ENCODE measurements at places on chromosomes 1 and 21. TPM values are rescaled to one million over a fixed set of nuclear protein-coding genes. Genes with fewer than 3 reads are reported as not detected.
A peak's percentile ranks its signal among the peaks of the same experiment; 100 is the strongest.

IRF2BP2 gene
- total RNA-seq, result 68.6 TPM

C1orf74 gene
- total RNA-seq, result 4.7 TPM

PCP4L1 gene
- total RNA-seq, result not detected

SPRR4 gene
- total RNA-seq, result not detected

HUNK gene
- total RNA-seq, result not detected

MASP2 gene
- 0.09 TPM for total RNA-seq

AVPR1B gene
- total RNA-seq, result not detected

PGLYRP4 gene
- total RNA-seq, result 0.13 TPM

RAD54L gene
- total RNA-seq, result 67.0 TPM

KLHDC9 gene
- total RNA-seq, result not detected

C1orf87 gene
- total RNA-seq, result not detected

DNA sequence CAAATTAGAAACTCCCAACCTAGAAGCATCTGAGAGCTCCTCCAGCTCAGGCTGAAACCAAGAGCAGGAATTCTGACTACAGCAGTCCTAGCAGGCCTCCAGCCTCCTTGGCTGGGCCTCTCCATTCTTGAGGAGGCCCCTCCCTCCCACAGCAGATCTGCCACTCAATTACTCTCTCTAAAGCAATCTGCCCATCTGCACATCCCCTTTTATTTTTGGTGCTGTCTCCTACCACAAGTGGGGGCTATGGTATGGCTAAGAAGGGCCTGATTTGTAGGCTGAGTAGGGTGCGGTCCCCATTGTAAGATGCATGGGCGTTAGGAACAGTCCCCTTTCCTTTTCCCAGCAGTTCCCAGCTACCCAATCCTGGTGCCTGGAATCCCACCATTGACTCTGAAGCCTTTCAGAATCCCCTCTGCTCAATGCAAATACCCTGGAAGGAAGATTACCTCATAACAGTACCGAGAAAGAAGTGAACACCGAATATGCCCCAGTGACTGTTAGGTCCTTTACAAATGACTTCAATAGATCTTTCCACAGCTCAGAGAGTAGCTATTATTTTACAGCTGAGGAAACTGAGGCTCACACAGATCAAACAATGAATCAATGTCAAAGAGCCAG lies 11.6 kb upstream of the TTC39A start:
- DNase-seq, result peak; percentile 68

DNA sequence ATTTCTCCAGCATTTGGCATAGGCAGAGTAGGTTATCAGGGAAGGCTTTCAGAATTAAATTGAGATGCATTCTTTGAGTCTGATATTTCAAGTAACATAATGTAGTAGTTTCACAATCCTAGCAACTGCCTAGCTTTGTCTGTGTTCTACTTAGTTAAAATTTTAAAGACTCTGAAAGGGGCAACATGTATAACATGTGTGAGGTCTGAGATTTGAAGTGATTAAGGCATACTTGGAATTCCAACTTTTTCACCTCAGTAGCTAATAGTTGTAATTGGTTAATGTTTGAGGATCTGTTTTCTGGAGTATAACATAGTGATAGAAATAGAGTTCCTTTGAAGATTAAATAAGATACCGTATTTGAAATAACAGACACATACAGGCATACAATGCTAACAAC lies 335.2 kb upstream of the BEND5 start:
- no peak for DNase-seq

- no peak for DNase-seq
These were observed 5.7 kb upstream of the SYF2 start for GRCh38 chr1:25238046-25238445.

DNA sequence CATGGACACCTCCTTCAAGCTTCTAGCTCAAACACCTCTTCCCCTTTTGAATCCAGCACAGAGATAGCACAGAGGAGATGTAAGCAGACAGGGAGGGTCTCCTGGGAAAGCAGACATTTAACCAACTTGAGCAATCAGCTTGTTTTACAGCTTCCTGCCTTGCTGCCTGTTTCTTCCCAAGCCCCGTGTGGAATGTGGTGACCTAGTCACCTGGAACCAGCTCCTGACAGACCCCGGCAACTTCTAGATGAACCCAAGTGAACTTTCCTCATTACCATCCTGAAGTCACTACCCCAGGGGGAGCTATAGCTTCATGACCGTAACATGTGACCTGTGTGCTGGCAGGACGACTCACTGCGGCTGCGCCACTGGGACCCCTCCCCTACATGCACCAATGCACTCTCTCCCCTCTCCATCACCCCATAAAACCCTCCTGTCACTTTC lies 24.1 kb upstream of the TTF2 start:
- DNase-seq, result peak; percentile 44

GRCh38 chr21:43986544-43987451 lies 25.3 kb upstream of the TRAPPC10 start:
- no peak for DNase-seq

DNA sequence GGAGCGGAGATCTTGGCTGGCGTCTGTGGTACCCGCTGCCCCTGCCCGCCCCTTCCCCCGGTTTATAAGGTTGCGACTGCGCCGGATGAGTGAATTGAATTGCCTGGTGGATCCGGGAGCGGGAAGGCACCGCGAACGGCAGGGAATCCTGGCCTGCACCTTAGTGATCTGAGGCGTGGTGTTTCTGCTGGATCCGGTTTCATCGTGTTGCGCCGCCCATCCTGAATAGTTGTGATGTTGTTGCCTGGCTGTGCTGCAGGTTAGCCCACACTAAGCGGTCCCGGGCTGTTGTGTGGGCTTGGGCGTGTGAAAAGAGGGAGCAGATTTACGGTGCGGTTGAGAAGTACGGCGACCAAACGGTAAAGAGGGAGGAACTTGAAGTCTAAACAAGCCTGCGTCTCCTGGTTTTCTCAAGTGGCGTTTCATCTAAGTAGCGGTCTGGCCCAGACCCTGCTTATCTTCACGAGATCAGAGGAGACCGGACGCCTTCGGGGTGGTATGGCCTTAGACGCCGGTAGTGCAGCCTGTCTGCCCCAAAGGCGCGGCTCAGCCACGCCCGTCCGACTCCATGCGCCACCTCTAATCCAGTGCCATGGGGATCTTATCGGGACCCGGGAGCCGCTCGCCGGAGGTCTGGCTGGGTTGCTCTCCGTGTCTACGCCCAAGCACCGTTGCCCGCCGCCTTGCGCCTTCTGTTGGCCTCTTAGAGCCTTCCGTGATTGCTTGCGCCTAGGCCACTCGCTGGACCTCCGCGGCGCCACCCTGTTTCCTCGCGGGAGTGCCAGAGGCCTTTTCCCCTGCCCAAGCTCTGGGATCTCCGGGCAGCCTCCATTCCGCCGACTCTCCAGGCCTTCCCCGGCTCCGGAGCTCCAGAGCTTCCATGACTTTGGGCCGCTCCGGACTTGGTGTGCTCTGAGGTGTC lies 87.5 kb upstream of the RHOU start:
- DNase-seq, result no peak

DNA sequence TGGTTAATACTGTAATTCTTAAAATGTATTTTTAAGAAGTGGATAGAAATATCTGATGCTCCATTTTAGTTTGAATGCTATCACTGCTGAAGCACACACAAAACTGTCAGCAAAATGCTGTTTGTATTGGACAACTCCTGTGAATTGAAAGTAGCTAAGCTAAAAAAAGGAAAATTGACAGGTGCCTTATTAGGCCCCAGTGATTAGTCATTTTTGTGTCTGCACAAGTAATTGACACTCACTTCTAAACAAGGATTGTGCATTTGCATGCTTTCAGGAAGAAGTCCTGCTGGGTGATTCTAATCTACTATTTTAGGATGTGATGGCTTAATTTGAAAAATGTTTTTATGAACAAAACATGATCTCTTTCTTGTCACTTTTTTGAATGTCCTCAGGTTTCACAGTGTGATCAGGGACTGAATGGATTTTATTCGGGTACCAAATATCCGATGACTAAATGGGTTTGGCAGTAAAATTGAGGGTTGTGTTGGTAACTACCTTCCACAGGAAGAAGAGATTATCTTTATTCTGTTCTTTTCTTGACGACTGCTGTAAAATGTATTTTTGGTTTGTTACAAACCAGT lies 13.0 kb upstream of the MAP3K7CL start:
- no peak for DNase-seq

GRCh38 chr1:159187647-159188374 lies 16.4 kb downstream of the CADM3 start:
- no peak for DNase-seq

- no peak for DNase-seq
These were observed 14.0 kb downstream of the KDF1 start for GRCh38 chr1:26946270-26946669.

GRCh38 chr21:44872649-44873355 lies 688 bp downstream of the PTTG1IP start:
- DNase-seq, result peak; percentile 66

- DNase-seq, result no peak
These were observed 13.1 kb upstream of the CASQ1 start for GRCh38 chr1:160177231-160177630.

DNA sequence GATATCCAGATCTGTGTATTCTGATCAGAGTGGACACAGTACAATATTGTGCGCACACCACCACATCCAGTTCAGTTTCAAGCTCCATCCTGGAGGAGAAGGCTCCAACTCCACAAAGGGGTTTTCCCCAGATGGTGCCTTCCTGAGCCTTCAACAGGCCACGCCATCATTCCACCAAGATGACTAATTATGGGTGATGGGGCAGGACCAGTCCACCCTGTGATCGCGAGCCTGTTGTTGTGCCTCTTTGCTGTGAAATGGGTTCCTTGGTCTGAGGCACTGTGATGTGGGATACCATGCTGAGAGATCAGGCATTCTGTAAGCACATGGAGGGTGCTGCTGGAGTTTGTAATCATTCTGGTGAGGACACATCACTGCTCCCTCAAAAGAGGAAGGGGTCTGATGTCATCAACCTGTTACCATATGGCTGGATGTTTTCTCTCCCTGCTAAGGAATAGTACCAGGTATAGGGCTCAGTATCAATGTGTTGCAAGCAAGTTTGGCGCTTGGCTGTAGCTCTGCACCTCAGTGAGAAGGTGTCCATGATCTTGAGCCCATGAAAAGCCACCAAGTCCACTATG lies 6.7 kb upstream of the SH2D2A start:
- no peak for DNase-seq

GRCh38 chr1:6248161-6248776 lies 4.3 kb downstream of the HES3 start:
- no peak for DNase-seq

GRCh38 chr1:3992746-3993145 lies 92.7 kb upstream of the C1orf174 start:
- no peak for DNase-seq

Measured in K562 (cell line).